ENCODE measurements at places on chromosomes 5 and 9.

DNA sequence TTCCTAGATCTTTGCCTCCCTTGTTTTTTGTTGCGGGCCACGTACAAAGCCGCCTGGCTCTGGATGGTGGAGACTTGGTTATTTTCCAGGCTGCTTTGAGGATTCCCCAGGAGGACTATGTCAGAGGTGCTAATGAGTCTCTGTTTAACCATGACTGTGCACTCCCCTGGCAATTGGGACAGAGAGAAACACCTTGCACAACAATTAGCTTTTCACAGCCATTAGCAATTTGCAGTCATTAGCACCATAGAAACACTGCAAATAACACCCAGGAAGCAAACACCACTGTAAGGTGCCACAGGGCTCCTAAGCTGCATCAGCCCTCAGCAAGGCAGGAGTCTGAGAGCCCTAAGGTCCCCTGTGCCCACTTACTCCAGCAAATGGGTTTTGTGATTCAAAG lies 201.0 kb upstream of the VLDLR start:
- no peak for DNase-seq

GRCh38 chr5:137316346-137316736 lies 182.8 kb downstream of the SPOCK1 start:
- no peak for DNase-seq

GRCh38 chr9:20316372-20316771 lies 305.9 kb downstream of the MLLT3 start:
- no peak for DNase-seq

- DNase-seq: peak; percentile 96
Observed at GRCh38 chr5:76813982-76814562, 4.8 kb upstream of the F2RL1 start.

DNA sequence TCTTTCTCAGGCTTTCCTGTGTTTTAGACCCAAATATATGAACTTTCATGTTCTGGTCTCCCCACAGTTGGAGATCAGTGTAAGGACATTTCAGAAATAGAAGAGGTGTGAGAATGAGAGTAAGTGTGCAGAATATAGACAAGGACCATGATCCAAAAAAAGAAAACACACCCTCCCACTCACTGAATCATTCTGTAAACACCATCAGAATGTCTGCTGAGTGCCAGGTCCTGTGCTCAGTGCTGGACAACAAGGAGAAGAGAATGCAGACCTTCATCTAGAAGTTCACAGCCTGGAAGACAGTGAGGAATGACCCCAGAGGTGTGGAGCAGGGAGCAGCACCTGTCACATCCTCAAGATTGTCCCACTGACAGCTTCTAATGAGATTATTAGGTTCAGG lies 19.1 kb upstream of the SH3RF2 start:
- DNase-seq: no peak

GRCh38 chr9:70053864-70054263 lies 10.2 kb downstream of the MAMDC2 start:
- peak; percentile 86 for DNase-seq

DNA sequence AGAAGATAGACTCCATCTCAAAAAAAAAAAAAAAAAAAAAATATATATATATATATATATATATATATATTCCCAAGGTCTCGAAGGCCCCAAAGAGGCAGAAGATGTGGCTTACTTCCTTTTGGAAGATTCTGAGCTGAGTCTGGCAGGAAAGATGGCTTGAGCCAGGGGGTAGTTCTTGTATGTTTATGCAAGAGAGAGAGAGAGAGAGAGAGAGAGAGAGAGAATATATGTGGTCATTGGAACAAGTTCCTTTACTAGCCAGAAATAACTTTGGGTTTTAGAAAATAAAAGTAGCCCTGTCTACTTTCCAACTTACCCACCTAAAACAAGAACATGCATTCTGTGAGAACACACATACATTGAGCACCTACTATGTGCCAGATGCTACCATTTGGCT lies 17.6 kb downstream of the NCS1 start:
- no peak for DNase-seq

- peak; percentile 34 for DNase-seq
Observed at GRCh38 chr5:154308443-154309370, 118.2 kb downstream of the GALNT10 start.
